Aorta (tissue), 5 donors: ENCODE measurements at places on chromosomes 12 and 14. TPM values are rescaled to one million over a fixed set of nuclear protein-coding genes. Genes with fewer than 3 reads are reported as not detected.

GRCh38 chr14:33933386-33933933, 17.4 kb downstream of the EGLN3 start:
- no peaks in the 10 kb centered on the region for H3K4me1 ChIP-seq
- H3K4me3 ChIP-seq, result no peak overlapping the region
- H3K36me3 ChIP-seq, result no peaks in the 10 kb centered on the region
- H3K27me3 ChIP-seq, result no peaks in the 10 kb centered on the region
- DNase-seq, result no peak
- H3K27ac ChIP-seq, result no peak overlapping the region

DNA sequence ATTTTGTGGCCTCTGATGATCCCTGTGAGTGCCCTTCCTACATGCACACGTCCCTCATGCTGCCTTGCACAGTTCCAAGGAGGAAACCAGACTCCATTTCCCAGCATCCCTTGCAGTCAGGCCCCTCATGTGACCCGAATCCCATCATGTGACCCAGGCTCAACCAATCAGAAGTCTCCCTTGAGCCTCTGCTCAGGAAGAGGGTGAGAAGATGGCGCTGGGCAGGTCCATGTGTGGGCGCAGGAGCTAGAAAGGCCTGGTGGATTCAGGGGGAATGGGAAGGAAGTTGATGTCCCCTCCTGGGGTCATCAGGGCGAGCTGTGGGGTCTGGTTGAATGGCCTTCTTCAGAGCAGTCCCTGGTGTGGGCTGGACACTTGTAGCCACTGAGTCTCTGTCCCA, 240.5 kb downstream of the ADGRD1 start:
- no peaks in the 10 kb centered on the region for H3K4me1 ChIP-seq
- H3K27me3 ChIP-seq, result no peaks in the 10 kb centered on the region
- H3K27ac ChIP-seq, result no peak overlapping the region
- DNase-seq, result no peak

- no peaks in the 10 kb centered on the region for H3K36me3 ChIP-seq
- no peaks in the 10 kb centered on the region for H3K27me3 ChIP-seq
Observed at GRCh38 chr12:122836027-122836921, 1.0 kb downstream of the HIP1R start.

DNA sequence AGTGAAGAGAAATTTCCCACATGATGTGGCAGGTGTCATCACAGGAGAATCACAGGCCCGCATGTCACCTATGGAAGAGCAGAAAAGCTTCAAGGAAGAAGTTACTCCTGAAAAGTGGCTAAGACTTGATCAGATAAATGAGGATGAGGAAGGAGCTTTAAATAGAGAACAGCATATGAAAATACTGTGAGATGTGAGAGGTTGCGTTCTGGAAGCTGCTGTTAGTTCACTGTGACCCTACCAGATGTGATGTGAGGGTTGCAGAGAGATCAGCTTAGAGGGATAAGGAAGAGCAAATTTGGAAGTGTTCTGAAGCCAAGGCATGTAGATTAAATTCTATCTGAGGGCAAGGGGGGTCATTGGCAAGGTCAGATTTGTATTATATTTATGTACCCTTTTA, 17.1 kb downstream of the ERP27 start:
- no peaks in the 10 kb centered on the region for H3K36me3 ChIP-seq
- no peak overlapping the region for H3K27ac ChIP-seq
- no peak for DNase-seq
- no peak overlapping the region for H3K4me3 ChIP-seq
- H3K27me3 ChIP-seq, result no peaks in the 10 kb centered on the region

DNA sequence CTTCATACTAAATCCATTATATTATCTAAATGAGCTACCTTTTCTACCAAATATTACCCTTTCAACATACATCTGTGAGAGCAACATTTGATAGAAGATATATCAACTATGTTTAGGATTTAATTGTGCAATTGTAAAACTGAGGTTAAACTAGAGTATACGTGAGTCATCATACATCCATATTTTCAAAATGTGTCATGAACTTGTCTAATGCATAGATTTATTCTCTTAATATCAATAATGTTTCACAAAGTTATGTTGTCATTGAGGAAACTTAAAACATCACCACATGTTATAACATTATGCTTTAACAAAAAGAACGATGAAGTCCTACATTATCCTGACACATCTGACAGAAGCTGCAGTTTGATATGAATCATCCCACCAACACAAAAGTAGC, 645.5 kb upstream of the NOVA1 start:
- no peaks in the 10 kb centered on the region for H3K4me1 ChIP-seq
- H3K4me3 ChIP-seq, result no peak overlapping the region
- H3K27me3 ChIP-seq, result no peaks in the 10 kb centered on the region
- no peak overlapping the region for H3K27ac ChIP-seq
- H3K36me3 ChIP-seq, result no peaks in the 10 kb centered on the region

GNB3 gene
- 8.2 TPM for total RNA-seq

CCDC196 gene
- not detected for total RNA-seq

RILPL1 gene
- 33.3 TPM for total RNA-seq

CEP170B gene
- 36.2 TPM for total RNA-seq
